ENCODE measurements at places on chromosomes 3 and 15. TPM values are rescaled to one million over a fixed set of nuclear protein-coding genes. Genes with fewer than 3 reads are reported as not detected.

The CCNDBP1 gene
- total RNA-seq, result 62.1 TPM

DNA sequence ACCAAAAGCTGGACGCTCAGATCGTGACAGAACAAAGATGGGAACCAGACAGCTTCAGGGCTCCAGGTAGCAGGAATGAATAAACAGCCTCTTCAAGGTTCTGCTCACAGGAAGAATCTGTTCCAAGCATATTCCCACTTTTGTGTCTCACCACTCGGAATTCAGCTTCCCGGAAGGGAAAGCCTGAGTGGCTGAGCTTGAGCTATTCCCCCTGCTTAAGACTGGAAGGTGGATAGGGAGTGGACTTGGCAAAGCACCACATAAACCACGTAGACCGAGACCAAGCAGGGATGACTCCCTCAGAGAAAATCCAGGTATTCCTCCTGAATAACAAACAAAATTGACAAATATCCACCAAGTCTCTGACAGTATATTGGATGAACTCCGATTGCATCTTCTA lies 180.2 kb upstream of the NR2F2 start:
- DNase-seq, result no peak

DNA sequence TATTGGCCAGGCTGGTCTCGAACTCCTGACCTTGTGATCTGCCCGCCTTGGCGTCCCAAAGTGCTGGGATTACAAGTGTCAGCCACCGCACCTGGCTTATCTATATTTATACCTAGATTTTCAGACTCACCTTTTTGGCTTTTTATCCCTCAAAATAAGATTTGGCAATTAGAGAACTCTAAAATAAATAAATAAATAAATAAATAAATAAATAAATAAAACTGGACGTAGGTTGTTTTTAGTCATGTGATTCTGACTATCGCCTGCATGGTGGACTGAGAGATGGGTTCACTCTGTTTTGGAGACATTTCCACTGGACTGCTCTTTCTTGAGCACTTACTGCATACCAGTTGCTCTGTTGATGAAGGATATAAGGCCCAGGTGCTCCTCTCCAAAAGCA lies 46.2 kb upstream of the AKAP13 start:
- no peak for DNase-seq

- DNase-seq, result no peak
Measured at GRCh38 chr15:97545799-97546198, 414.7 kb upstream of the ARRDC4 start.

DNA sequence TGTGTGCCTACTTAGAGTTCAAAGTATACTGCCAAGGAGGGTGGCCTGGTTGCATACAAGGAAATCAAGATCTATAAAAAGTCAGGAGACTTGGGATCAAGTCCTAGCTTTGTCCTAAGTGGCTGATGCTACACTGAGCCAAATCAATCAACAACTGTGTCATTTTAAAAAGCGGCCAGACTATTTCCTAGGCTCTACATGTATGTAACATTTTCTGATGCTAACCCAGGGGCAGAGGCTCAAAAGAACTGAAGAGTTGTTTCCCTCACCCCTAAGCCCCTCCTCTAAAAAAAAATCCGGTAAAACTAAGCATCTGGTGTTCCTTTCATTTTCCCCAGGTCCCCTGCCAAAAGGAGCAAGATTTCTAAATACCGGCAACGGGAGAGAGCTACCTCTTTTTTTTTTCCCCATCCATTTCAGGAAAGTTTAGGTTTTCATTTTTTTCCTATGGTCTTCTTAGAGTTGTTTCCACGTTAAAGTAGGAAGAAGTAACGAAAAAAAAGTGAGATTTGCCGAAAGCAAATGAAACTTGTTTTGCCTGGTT lies 18.8 kb upstream of the CHD2 start:
- no peak for DNase-seq

- DNase-seq, result no peak
Measured at GRCh38 chr3:24288496-24289236, 206.0 kb downstream of the THRB start.

GRCh38 chr15:88106074-88106473 lies 150.5 kb downstream of the NTRK3 start:
- no peak for DNase-seq
